Anterior cingulate cortex (tissue), 58 donors: ENCODE measurements at places on chromosomes 12 and 14.

DNA sequence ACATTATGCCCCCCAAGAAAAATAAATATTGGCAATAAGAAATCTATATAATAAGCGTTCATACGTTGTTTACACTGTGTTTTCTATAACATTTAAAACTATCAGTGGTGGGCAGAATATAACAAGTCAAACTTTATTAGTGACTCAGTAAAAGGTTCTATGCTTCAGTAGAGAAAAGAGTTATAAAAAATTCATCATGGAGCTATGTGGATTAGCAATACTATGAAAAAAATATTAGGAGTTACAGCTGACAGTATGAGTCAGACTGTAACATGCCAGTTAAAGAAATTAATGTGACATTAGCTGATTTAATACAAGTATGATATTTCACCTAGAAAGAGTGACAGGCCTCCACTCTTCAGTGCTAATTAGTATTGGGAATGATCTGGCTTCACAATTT is 125.1 kb upstream of the GARIN6 start:
- DNase-seq, result no peak

DNA sequence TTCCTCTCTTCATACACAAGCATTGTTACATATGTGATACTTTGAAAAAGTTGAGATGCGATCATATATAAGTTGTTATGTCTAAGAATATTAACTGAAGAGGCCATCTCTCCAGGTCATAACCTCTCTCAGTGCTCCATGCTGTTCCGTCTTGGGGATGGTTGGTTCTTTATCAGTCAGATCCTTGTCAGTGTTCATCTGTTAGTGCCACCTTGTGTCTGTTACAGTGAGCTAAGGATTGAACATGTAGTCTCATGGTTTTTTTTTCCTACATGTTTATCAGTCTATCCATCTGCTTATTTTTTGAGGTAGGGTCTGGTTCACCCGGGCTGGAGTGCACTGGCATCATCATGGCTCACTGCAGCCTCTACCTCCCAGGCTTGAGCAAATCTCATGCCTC is 30.5 kb downstream of the EP400 start:
- DNase-seq, result no peak

GRCh38 chr14:82855912-82856391 is 1322.3 kb upstream of the SEL1L start:
- no peak for DNase-seq

- no peak for DNase-seq
These were observed 18.8 kb downstream of the TCP11L2 start for GRCh38 chr12:106321139-106321850.

- no peak for DNase-seq
These were observed 191.4 kb downstream of the KITLG start for GRCh38 chr12:88388566-88389540.

DNA sequence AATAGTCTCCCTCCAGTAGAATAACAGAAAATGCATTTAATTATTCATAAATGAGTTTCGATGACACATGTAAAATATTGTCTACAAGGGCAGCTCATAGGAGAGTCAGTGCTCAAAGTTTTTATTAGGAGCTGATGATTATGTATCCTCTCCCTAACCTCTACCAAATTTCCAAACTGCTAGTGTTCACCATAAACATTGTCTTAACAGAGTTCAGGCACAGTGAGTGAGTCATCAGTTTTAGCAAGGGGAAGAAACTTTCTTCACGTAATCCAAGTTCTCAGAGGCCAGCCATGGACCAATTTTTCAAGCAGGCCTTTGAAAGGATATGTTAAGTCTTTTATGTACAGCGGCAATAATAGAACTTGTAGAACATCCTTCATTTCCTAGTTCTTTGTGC is 649.2 kb upstream of the MIS18BP1 start:
- no peak for DNase-seq

- DNase-seq, result no peak
These were observed 55.9 kb downstream of the C12orf75 start for GRCh38 chr12:105386431-105386830.

GRCh38 chr12:40473962-40474361 is 218.3 kb upstream of the CNTN1 start:
- DNase-seq, result no peak

DNA sequence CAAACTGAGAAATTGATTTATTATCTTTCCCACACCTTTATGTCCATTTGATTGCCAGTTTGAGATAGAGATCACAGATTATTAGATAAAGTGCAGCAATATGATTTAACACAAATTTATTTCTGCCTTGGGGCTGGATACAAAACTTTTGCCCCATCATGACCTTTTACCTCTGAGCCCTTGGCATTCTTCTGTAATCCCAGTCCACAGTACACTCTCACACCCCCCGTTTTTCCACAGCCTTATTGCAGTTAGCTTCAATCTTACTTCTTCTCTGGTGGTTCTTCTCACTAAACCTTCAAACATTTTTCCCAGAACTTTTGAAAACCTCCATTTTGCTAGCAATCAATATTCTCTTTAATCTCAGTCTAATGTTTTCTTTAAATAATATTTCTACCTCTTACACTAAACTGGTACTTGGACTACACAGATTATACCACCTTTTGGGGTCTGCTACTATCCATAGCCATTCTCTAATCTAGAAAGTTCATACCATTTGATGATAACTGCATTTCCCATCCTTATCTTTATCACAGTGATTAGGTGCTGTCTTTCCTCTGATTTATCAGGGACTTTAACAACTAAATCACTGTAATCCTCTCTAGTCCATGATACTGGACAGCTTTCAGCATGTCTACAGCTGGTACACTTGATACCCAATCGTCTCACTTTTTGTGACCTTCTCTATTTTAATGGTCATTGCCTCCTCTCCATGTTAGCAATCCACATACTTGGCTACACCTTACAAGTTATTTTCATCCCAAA is 186.7 kb upstream of the PDE3A start:
- DNase-seq, result no peak
